ENCODE measurements at places on chromosomes 4 and X.
A peak's percentile ranks its signal among the peaks of the same experiment; 100 is the strongest.

GRCh38 chr4:122826553-122827257 lies at the start of gene FGF2:
TSS of gene FGF2 (plus strand) at chr4:122826831. CDS start at chr4:122827175, 344 bp downstream.
- no peak for DNase-seq

DNA sequence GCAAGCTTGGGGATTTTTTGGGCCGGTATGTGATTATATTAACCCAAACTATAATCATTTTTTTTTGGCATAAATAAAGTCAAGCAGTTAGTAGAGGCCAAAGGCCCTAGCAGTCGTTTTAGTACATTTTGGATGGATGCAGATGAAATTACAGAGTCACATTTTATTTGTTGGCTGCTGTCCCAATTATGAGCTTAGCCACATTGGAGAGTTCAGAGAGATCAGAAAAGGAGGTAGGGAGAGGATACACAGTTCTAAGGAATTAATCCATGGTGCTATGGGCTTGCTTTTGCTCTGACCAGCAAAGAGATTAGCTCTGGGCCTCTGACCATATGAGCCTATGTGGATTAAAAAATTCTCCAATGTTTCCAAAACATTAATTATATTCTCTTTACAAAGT lies 395.1 kb downstream of the RAPGEF2 start:
- no peak for DNase-seq

GRCh38 chr4:3677748-3678070 lies 88.5 kb upstream of the ADRA2C start:
- DNase-seq, result no peak

DNA sequence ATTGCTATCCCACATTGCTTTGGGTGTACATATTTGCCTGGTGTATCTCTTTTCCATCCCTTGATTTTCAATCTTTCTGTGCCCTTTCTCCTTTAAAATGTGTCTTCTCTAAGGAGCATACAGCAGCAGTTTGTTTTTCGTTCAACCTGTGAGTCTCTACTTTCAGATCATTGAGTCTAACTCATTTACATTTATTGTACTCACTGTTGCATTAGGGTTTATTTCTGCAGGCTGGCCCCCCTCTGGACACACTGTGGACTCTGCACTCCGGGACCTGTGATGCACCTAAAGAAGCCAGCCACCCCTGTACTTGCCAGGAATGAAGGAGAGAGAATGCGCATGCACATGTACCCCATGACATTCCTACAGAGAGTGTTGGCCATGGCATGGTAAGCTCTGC lies 93.0 kb downstream of the FAM53A start:
- no peak for DNase-seq

GRCh38 chr4:15779306-15779705 lies 1.2 kb downstream of the CD38 start:
- DNase-seq, result peak; percentile 35

DNA sequence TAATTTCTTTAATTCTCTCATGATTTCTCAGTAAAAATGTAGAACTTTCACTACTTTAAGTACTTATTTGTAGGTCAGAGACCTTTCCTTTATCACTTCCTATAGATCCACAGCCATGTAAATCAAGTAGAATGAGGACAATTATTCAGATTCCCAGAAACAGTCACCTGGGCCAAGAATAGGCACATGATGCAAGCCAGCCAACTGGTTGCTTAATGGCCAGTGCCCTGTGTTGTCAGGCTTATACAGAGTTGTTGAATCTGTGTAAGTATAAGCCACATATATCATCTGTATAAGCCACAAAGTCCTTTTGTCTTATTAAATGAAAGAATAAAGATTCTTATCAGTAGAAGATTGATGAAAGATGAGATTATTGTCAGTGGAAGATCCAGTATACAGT lies 5.2 kb downstream of the BANK1 start:
- no peak for DNase-seq
